Heart left ventricle (tissue), 16 donors: ENCODE measurements at places on chromosomes 7 and 10. TPM values are rescaled to one million over a fixed set of nuclear protein-coding genes. Genes with fewer than 3 reads are reported as not detected.

- no peak for DNase-seq
These were observed 119.1 kb downstream of the TSPAN12 start for GRCh38 chr7:120738816-120739215.

Gene COBL
- total RNA-seq: 123 TPM

GRCh38 chr7:107684287-107684686, 23.7 kb downstream of the SLC26A4 start:
- no peak for DNase-seq

GRCh38 chr10:86230557-86231180, 135.9 kb downstream of the GRID1 start:
- DNase-seq: no peak

- DNase-seq: no peak
These were observed 6.7 kb downstream of the TWIST1 start for GRCh38 chr7:19110776-19111175.

Gene CYP2C9
- not detected for total RNA-seq

DNA sequence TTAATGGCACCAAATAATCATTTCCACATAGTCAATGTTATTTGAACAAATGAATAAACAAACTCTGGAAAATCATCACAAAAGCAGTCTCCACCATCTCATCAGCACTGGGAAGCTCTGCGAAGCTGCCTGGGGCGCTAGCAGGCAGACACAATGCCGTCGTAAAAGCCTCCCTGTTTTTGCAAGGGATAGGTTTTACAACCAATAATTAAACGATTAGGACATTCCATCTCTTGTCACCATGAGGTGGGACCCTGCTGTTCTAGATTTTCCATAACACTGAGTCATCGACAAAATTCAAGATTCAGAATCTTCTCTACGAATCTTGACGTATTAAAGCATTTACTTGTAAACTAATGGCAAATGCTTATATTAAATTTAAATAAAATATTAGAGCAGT, 172.8 kb upstream of the AKR1E2 start:
- DNase-seq: no peak

GRCh38 chr7:105677817-105678573, 96.7 kb upstream of the EFCAB10 start:
- no peak for DNase-seq

DNA sequence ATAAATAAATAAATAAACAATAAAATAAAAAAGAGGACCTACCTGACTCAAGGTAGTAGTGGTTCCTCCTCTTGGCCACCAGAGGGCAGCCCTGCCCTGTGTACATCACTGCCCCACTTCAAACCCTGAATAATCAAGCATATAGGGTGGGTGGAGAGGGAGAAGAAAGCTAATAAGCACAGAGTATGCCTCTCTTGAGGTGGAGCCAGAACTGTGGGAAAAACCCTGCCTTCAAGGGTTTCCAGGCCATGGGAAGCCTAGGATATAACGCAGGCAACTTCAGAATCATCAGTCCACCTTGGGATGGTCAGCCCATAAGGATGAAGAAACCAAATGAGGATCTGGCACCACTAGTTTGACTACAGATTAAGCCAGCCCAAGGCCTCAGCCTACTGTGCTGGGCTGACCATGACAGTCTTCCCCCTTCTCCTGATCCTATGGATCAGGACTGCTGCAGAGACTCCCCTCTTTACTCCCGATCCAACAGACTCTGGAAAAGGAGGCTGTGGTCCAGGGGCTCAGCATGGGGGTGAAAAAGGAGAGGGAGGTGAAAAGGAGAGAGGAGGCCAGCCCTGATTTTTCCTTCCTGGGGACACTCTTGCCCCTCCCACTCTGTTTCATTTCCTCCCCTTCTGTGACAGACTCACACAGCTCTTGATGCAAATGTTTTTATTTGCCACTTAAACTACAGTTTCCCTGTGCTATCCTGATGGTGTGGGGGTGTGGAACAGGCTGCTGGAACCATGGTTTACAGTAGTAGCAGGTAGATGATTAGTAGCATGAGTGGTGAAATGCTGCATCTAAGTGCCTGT, 10.1 kb downstream of the AVPI1 start:
- DNase-seq: no peak

DNA sequence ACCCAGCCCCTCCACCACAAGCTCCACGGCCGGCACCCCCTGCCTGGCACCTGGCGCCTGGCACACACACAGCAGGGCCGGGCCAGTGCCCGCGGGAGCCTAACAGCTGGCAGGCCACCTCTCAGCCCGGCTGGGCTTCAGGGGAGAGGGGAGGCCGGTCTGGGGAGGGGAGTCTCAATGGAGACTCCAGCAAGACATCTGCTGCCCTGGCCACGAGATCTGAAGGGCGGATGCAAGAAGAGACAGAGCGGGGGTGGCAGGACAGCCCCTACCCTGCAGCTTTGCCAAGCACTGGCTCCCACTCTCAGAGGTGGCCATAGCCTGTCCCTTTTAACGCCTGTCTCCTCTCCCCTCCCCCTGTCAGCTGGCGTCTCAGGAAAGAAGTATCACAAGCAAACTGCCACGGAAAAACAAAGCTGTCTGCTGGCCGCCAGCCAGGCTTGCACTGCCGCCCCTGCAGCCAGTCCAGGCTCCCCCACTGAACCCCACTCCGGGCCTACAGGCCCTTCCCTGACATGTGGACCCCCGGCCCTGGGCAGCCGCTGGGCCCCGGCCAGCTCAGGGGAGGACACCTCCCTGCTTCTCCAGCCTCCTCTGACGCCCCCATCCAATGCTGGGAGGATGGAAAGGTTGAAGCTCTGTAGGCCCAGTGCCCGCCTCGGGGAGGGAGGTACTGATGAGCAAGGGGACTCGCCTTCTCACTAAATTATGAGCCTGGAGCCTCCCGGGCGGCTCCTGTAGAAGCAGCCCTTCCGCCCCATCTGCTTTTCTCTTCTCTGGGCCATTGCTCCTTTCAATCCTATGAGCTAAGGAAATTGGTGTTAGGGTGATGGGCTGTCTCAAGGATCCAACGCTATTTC, 178.4 kb downstream of the ARHGAP12 start:
- DNase-seq: peak; percentile 62

Gene FEZF1
- total RNA-seq: not detected

DNA sequence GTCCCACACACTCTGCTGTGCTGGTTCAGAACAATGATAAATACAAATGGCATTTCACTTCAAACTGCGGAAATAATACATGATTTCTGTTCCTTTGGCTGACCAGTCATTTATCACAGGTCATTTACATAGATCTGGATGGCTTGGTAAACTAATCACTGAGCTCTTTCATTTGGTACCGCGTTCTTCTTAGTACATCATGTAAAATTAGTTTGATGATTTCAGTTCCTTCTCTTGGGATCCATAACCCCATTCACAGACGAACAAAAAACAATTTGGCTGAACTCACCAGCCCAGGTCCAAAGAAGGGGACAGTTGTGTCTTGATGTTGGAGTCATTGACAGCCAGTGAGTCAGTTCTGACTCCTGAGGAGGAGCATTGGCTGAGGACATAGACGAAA, 689.8 kb downstream of the INHBA start:
- no peak for DNase-seq

DNA sequence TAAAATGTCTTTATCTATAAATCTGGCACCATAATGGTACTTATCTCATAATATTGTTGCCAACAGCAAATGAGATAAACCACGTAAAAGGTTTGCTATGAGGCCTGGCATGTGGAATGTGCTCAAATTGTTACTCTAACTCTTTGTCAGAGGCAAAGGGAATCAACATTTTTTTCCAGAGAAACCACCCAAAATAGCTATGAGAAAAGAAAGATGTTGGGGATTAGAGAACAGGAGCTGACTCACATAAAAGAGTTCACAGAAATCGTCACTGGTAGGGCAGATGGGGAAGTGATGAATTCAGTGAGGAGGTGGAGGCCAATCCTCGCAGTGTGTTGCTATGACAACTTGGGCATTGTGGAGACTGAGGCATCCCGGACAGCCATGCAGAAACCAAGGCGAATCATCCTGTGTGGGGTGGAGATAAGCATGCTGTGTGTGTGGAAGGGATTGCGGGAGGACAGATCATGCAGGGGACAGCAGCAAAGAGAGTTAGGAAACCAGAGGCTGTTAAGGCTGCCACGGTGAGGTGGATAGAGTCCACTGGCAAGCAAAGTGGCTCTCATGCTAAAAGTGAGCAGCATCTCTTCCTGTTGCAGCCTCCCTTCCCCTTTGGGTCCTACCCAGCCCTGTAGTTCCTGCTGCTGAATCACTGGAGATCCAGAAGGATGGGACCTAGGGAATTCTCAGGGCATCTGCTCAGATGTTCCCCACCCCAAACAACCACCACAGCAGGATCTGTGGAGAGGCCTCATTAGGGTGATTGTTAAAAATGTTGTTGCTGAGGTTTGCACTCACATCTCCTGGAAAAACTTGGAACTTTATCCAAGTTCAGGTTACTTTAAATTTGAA, 103.9 kb downstream of the CUBN start:
- DNase-seq: no peak

- no peak for DNase-seq
These were observed 197.6 kb downstream of the WDR37 start for GRCh38 chr10:1253523-1254353.
